ENCODE measurements at places on chromosomes 16 and 17.
A peak's percentile ranks its signal among the peaks of the same experiment; 100 is the strongest.

DNA sequence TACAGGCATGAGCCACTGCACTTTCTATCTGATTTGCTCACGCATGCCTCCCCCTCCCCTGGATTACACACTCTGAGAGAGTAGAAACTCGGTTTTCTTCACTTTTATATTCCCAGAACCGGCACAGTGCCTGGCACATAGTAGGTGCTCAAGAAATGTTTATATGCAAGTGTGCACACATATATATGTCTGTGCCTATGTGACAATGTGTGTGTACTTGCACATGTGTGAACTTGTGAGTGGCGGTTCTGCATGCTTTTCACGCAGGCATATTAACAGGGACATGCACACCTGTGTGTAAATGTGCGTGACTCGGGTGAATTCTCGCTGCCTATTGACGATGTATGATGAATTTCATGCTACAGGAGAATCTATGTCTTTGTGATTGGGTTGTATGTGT, 22.1 kb upstream of the IL21R start:
- DNase-seq: no peak

- DNase-seq: no peak
Observed at GRCh38 chr16:8866118-8866883, 2.5 kb downstream of the CARHSP1 start.

- DNase-seq: peak; percentile 63
Observed at GRCh38 chr17:49995055-49995738, at the start of gene DLX3. TSS of gene DLX3 (minus strand) at chr17:49995224. CDS start at chr17:49994998, 226 bp downstream.

GRCh38 chr17:5416901-5417300, 2.6 kb downstream of the NUP88 start:
- DNase-seq: no peak

- DNase-seq: no peak
Observed at GRCh38 chr16:13480801-13481200, 439.2 kb upstream of the ERCC4 start.

- DNase-seq: no peak
Observed at GRCh38 chr16:10138881-10139280, 43.3 kb downstream of the GRIN2A start.

DNA sequence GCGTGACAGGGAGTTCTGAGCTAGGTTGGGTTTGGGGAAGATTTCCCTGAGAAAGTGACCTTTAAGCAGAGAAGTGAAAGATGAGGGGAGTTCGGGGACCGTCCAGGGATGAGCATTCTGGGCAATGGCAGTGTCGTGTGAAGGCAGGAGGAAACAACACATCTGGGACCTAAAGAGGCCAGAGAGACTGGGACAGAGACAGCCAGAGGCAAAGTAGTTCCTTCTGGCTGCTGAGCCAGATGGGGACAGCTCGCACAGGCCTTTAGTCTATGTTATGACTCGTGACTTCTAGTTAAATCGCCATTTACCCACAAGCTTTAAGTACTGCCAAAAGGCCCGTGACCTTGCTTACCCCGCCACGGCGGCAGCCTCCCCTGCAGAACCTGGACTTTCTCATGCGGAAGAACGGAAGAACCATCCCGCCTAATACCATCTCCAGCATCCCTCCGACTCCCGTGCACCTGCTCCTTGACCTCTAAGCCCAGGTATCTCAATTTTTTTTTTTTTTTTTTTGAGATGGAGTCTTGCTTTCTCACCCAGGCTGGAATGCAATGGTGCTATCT, 8.5 kb upstream of the MED11 start:
- DNase-seq: no peak

- no peak for DNase-seq
Observed at GRCh38 chr17:37702598-37702997, 42.3 kb downstream of the HNF1B start.

DNA sequence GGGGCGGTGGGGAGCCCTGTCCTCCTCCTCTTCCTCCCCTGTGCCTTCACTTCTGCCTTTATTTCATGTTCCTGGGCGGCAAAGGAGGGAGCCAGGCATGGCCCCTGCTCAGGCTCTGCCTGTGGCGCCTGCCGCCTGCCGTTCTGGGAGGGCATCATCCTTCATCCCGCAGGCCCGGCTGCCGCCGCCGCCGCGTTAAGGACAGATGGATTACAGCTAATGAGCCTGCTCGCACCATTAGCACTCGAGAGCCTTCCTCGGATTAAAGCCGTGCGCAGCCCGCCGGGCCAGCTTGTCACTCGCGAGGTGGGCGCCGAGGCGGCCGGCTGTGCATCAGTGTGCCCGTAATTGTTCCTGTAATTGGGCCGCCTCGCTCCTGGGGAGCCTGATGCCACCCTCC, 127.7 kb upstream of the GSE1 start:
- no peak for DNase-seq

- DNase-seq: no peak
Observed at GRCh38 chr17:69043098-69043734, 17.5 kb downstream of the ABCA9 start.

- DNase-seq: no peak
Observed at GRCh38 chr17:56890390-56890789, 23.5 kb downstream of the TRIM25 start.

- DNase-seq: peak; percentile 45
Observed at GRCh38 chr16:85555719-85556455, 57.2 kb upstream of the GSE1 start.

DNA sequence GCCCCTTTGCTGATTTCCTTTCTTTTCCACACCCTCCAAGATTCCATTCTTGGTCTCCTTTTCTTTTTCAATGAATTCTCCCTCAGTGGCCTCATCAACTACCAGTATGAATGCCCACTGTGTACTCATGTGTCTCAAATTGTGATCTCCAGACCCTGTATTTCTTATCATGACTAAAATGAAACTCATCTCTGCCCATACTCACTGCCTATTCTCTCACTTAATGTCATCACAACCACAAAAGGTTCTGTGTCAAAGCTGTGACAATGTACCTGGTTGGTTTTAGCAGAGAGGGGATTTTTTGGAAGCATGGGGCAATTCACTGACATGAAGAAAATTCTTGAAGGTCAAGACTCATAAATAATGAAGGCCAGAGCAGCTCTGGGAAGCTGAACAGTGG, 11.5 kb upstream of the TBX4 start:
- DNase-seq: no peak

DNA sequence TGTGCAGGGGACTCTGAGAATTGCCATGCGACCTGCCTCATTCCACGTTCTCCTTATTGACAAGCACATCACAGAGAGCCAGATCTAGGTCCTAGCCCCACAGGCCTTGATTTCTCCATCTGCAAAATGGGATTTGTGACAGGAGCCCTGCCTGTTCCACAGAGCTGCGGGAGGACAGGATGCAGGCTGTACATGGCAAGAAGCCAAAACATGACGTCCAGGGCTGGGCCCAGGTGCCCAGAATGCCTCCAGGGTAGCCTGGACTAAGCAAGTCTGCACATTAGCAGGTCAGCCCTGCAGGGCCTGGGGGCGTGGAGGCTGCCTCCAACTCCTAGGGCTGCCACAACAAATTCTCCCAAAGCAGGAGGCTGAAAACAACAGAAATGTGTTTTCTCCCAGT, 235.7 kb upstream of the SDK2 start:
- DNase-seq: no peak

DNA sequence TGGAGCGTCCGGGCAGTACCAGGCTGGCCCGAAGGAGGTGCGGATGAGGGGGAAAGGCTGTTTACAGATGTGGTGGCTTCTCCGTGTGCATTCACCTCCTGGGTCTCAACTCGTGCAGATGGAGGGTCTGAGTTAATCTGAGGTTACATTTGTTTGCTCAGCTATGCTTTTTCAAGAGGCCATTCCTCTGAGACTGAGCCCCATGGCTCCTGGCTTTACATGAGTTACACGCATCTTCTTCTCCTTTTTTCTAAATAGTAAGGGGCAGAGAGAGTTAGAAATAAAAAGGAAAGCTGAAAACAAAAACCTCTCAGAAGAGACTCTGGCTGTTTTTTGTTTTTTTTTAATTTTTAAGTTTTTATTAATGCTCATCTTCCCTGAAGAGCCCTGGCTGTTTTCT, 29.0 kb downstream of the IRF8 start:
- no peak for DNase-seq

DNA sequence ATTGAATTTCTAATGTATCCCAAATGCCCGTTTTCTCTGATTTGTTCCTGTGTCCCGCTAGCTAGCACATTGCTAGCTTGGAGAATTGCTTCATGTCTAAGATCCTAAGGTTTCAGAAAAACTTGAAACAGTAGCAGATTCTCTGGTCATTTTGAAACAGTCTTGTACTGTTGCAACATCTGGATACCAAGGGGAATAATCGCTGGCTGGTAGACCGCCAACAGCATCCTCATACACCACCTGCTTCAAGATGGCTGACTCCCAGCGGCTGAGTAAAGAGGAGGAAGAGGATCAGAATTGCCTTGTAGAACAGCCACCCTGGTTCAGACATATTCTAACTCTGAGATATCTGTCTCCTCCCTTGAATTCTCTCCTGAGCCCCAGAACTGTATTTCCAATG, 226.7 kb upstream of the ELAC2 start:
- no peak for DNase-seq

GRCh38 chr17:10105513-10106001, 92.8 kb downstream of the GAS7 start:
- DNase-seq: no peak

DNA sequence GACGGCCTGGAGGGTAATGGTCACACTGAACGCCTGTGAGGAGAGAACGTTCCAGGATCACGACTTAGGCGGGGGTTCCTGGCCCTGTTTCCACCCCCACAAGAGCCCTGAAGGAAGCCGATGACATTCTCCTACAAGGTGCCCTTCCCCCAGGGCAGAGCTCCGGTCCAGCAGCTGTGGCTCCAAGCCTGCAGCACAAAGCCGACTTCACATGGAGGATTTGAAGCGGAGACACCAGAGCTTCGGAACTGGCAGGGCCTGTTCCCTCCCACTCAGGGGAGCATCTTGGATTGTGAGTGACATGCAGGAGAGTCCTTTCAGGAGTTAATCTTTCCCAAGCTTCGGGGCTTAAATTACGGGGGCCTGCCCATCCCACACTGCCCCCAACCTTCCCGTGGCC, 5.0 kb downstream of the FADS6 start:
- no peak for DNase-seq

DNA sequence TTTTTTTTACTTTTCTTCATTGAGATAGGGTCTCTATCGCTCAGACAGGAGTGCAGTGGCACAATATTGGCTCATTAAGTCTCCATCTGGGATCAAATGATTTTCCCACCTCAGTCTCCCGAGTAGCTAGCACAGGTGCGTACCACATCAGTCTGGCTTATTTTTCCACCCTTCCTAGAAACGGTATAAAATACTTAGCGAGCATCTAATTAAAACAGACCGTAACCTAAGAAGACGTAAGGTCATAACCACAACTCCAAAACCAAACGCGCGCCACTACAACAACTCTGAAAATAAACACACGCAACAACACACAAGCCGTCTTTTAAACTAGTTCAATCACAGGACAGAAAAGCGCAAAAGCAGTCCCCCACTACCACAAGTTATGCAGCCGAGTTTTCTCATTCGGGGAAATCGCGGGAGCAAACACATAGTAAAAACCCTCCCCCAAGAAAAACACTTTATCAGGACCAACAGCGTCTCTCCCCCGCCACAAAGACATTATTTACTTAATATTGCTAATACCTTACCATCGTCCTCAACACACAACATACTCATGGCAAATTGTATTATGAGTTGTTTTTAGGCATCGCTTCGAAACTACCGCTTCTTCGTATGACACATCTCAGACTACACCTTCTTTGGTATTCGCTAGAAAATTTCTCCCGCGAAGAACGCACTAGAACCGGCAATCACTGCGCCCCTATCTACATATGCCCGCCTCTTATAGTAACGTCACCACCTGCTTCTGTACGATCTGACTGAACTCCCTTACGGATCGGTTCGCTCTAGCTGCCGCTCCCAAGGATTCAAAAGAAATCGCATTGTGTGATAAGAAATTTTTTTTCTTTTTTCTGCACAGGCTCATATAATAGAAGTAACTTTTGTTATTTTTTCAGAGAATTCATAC, 32.8 kb downstream of the TEX14 start:
- peak; percentile 80 for DNase-seq

GRCh38 chr16:85173981-85174751, 61.9 kb upstream of the CIBAR2 start:
- no peak for DNase-seq

- peak; percentile 46 for DNase-seq
Observed at GRCh38 chr17:74430706-74431567, 951 bp upstream of the GPRC5C start.

- DNase-seq: no peak
Observed at GRCh38 chr17:63240106-63240505, 206.0 kb downstream of the CYB561 start.

DNA sequence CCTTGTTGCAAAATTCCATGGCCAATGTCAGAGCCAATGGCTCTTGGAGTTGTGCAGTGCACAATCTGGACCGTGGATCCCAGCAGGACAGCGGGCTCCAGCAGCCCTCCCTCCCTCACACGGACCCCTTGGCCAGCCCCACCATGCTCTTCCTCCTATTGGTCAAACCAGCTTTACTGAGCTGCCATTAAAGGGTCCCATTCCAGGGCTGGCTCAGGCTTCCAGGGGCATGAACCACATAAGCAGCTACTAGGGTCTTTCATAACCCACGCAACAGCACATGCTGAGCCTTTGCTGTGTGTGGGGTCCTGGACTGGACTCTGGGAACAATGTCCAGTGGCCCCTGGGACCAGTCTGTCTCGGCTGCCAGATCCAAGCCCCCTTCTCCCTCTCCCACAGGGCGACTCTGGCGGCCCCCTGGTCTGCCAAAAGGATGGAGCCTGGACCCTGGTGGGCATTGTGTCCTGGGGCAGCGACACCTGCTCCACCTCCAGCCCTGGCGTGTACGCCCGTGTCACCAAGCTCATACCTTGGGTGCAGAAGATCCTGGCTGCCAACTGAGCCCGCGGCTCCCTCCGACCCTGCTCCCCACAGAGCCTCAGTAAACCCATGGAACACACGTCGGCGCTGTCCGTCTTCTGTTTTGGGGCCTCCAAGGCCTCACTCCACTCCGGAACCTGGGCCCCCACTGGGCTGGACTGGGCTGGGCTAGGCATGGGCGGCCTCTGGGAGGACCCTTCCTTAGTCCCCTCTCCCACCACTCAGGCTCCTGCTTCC, 5.7 kb downstream of the CTRB1 start:
- DNase-seq: no peak

GRCh38 chr17:9291912-9292560, 270.7 kb downstream of the NTN1 start:
- DNase-seq: peak; percentile 62

- DNase-seq: no peak
Observed at GRCh38 chr16:29996766-29997250, 767 bp downstream of the INO80E start.
